Myometrial cell (primary cell): ENCODE measurements at places on chromosomes 5 and 9. TPM values are rescaled to one million over a fixed set of nuclear protein-coding genes. Genes with fewer than 3 reads are reported as not detected.

Gene PHF24
- total RNA-seq: not detected in 2 replicates

Gene EQTN
- total RNA-seq: not detected in 2 replicates

Gene SHB
- total RNA-seq: 17.9 and 20.4 TPM in 2 replicates

Gene TMEM232
- 1.2 TPM in 1 of 2 replicates, not detected in the other for total RNA-seq
